ENCODE measurements at places on chromosomes 2 and 18.

GRCh38 chr2:211479536-211480150 is 923.2 kb downstream of the CPS1 start:
- DNase-seq = no peak

GRCh38 chr18:62660691-62661090 is 54.6 kb upstream of the PHLPP1 start:
- DNase-seq = peak; percentile 35

DNA sequence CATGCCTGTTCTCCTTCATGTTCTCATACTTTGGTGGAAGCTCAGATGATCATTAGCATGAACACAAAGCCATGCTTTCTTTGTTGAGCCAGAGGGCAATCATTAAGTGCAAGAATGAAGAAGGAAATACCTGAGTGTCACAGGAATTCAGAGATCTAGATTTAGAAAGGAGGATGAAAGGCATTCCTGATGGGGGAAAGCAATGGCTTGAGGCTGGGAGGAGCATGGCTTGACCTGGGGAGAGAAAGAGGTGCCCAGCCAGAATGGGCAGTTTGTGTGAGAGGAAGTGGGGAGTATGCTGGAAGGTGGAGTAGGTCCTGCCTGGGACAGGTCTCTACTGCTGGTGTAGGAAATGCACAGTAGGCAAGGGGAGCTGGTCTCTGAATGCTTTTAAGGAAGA is 35.1 kb downstream of the SLC4A3 start:
- DNase-seq = no peak

- no peak for DNase-seq
Measured at GRCh38 chr2:101270700-101271259, 18.1 kb downstream of the CNOT11 start.

GRCh38 chr2:138356178-138356577 is 145.4 kb upstream of the SPOPL start:
- no peak for DNase-seq

DNA sequence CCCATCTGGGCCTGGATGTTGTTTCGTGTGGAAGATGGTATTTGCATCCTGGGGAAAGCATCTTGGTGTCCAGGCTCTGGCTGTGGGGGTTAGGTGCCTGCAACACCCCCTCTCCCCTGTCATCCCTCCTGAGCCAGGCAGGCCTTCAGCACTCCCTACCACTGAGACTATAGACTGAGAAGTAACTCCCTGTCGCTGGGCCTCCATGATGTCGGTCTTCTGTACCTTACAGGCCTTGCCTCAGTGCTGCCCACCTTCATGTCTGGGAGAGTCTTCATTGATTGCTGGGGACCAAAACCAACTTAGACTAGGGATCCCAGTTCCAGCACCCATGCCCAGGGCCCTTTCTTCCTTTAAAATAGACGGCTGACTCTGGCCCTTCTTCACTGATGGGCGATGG is 33.1 kb upstream of the DNMT3A start:
- no peak for DNase-seq

DNA sequence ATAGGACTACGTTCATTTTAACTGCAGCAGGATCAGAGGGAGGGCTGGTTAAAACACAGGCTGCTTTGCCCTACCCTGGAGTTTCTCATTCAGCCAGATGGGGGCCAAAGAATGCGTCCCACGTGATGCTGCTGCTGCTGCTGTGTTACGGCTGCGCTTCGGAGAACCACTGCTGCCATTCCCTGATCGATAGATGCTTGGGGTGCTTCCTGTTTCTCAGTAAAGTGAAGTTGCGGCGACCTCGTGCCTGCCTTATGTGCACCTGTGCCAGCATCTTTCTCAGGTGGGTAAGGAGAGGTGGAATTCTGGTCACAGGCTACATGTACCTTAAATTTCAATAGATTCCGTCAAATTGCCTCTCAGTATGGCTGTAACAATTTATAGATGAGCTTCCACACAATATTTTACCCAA is 24.7 kb upstream of the TOGARAM2 start:
- peak; percentile 37 for DNase-seq

DNA sequence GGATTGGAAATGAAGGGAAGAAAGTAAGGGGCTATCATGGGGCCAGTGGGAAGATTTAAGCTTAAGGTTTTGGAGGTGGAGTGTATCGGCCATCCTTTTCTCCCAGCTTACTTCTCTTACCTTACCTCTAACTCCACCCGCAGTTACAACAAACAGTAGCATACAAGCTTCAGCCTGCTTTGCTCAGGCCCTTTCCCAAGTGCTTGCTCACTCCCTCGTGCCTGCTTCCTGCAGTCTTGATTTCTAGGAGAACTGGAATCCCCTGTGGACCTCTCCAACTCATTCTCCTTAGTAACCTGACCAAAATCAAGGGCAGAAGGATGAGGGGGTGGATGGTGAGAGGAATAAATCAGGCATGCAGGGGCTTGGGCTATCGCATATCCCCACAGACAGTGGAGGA is 5.8 kb upstream of the LYG2 start:
- DNase-seq = no peak

DNA sequence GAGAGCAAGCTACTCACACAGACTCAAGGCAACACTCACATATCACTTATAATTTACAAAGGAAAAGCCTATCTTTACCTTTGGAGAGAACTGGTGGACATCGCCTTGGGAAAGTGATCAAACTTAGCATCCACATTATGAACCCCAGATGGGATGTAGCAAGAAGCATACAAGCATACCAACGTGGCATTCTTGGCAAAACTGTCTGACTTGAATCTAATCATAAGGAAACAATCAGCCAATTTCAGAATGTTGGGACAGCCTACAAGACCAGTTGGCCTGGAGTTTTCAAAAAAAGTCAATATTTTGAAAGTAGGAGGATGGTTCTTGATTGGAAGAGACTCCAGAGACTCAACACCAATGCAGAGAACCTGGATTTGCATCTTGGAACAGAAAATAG is 79.1 kb upstream of the PMAIP1 start:
- peak; percentile 48 for DNase-seq

GRCh38 chr2:195026261-195026660 is 630.8 kb upstream of the SLC39A10 start:
- peak; percentile 61 for DNase-seq

DNA sequence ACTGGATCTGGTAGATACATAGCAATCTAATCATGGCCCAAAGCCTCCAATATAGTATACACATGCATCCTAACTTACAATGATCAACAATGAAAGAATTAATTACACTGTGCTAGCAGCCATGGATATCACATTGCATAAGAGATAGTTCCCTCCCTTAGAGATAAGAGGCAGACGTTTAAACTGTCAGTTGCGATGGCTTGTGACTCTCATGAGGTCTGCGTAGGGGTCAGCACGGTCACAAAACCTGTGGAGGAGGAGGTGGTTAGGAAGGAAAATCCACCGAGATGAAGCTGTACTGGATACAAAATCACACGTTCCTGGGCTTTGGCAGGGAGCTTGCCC is 800 bp upstream of the RALB start:
- no peak for DNase-seq

DNA sequence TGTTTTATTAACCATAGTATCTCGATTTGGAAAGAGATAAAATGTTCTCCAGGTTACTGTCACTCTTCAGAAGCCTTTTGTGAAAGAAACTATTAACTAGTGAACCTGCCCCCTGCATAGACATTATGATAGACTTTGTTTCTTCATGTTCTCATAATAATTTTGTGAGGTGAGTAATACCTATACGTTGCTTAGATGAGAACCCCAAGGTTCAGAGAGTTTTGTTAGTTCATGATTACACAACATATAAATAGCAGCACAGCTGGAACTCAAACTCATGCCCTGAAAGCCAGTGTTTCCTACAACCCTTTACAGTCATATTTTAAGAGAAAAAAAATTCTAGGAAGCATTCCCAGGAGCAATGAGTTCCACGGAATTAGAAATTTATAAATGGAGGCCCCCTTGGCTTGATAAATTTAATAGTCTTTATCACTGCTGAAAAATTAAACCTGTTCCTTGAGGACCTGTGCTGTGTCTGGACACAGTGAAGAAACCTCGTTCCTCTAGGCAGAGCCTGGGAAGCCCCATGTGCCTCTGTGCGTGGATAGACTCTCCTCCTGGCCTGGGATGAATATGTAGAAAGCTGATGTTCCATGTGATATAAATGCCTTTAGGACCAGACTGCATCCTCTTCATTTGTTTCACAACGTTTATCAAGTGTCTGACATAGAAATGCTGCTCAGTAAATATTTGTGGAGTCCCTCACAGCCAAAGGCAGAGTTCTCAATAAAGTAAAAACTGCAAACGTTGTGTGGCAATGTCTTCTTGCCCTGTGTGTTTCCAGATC is 1257.0 kb upstream of the GYPC start:
- no peak for DNase-seq

GRCh38 chr2:211371465-211371864 is 815.1 kb downstream of the CPS1 start:
- DNase-seq = no peak

GRCh38 chr2:190069936-190070696 is 7.6 kb upstream of the MSTN start:
- DNase-seq = peak; percentile 63

DNA sequence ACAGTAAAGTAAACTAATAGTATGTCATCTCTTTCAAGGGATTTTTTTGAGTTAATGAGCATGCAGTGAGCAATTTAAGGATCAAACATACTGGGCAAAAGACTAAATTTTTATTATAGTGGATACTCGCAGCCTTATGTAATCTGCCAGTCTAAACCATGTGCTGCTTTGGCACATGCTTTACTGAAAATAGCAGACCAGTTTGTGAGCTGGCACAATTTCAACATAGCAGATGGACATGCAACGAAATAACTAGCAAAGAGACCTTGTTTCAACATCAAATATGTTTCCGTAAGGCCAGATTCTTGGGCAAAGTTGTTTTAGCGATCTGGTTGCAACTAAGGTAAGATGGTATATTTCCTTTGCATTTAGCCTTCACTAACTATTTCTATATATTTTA is 807.3 kb downstream of the NR4A2 start:
- no peak for DNase-seq

DNA sequence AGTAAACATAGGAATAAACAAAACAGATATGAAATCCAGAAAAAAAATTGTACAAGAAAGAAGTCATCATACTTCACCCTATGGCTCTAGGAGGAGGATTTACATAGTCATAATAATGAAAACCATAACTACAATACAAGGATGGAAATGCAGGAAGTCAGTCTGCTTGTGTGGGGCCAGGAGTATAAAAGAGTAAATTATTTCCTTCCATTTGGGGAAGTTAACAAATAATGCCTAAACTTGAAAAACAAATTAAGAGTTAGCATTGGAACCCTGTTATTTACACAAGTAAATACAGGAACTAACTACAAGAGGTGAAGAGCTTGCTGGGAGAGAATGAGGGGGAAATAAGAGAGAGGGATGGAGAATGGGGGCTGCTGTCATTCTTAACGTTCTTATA is 15.4 kb downstream of the TMEM163 start:
- DNase-seq = no peak

GRCh38 chr2:10453905-10454298 is 5.8 kb upstream of the ODC1 start:
- no peak for DNase-seq

- no peak for DNase-seq
Measured at GRCh38 chr2:69100220-69100723, 87.3 kb downstream of the ANTXR1 start.

- no peak for DNase-seq
Measured at GRCh38 chr2:30150786-30151185, 4.0 kb downstream of the YPEL5 start.

DNA sequence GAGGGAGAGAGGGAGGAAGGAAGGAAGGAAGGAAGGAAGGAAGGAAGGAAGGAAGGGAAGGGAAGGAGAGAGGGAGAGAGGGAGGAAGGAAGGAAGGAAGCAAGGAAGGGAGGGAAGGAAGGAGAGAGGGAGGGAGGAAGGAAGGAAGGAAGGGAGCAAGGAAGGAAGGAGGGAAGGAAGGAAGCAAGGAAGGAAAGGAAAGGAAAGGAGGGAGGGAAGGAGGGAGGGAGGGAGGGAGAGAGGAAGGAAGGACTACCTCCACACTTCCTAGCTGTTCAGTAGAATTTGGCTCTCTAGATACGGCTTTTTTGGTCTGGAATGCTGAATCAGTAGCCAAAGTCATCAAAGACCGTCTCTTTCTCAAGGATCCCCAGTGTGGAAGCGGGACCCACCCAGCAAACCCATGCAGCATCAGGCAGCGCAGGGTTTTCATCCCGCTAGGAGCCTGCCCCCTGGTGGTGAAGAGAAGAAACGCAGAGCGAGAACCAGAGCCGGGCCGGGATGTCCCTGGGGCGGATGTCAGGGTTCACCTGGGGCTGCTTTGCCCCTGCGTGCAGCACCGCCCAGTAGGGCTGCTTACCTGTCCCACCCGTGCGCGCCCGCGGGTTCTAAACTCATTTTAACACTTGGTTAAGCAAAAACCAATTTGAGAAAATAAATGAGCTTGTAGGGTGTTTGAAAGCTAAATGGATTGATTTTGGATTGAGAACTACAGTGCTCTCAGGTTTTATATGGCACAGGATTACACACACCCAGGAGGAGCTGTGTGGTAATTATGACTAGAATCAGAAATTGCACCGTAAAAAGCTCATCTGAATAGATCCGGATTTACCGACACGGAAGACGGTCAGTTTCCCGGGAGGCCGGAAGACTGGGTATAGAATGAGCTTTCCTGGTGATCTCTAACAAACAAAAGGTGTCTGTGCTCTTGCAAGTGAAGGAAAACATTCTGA is 48.1 kb upstream of the ARL4C start:
- DNase-seq = peak; percentile 76

- DNase-seq = peak; percentile 79
Measured at GRCh38 chr2:226600184-226600583, 199.4 kb downstream of the IRS1 start.

DNA sequence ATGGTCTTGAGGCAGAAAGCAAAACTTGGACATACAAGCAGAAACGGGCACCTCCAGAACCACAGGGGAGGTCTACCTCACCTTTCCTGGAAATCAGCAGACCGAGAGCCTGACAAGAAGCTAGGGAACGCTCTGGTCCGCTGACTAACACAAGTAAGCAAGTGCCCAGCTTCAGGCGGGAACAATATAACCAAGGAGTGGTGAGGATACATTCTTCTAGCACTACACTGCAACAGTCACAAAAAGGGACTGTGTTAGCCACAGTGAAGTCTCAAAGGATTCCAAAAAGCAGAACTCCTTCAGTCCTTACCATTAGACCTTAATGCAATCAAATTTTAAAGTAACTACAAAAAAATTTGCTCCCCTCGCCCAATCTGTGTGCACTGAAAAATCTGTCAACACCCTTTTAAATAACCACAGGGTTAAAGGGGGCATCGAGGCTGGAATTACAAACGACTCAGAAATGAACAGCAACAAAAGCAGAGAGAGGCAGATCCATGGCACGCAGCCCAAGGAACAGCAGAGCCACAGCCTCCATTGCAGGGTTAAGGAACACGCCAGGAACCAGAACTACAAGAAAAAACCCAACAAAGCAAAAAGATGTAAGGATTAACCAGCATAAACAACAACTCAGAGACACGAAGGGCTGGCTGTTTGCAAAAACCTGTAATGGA is 7.1 kb downstream of the THAP4 start:
- no peak for DNase-seq

- no peak for DNase-seq
Measured at GRCh38 chr2:120595739-120596138, 139.9 kb upstream of the GLI2 start.

- no peak for DNase-seq
Measured at GRCh38 chr2:207698301-207698700, 13.1 kb upstream of the CCNYL1 start.

GRCh38 chr18:9321017-9321452 is 13.5 kb upstream of the TWSG1 start:
- DNase-seq = peak; percentile 80

GRCh38 chr2:121080013-121080772 is 204.8 kb downstream of the TFCP2L1 start:
- DNase-seq = peak; percentile 53

GRCh38 chr18:73355121-73355520 is 487.3 kb upstream of the NETO1 start:
- DNase-seq = no peak

- no peak for DNase-seq
Measured at GRCh38 chr2:54531558-54531957, 75.4 kb downstream of the SPTBN1 start.

Data from fibroblast of skin of back (primary cell).